Mucosa of descending colon (tissue), 3 donors: ENCODE measurements at places on chromosomes 2 and 18. TPM values are rescaled to one million over a fixed set of nuclear protein-coding genes. Genes with fewer than 3 reads are reported as not detected.

DNA sequence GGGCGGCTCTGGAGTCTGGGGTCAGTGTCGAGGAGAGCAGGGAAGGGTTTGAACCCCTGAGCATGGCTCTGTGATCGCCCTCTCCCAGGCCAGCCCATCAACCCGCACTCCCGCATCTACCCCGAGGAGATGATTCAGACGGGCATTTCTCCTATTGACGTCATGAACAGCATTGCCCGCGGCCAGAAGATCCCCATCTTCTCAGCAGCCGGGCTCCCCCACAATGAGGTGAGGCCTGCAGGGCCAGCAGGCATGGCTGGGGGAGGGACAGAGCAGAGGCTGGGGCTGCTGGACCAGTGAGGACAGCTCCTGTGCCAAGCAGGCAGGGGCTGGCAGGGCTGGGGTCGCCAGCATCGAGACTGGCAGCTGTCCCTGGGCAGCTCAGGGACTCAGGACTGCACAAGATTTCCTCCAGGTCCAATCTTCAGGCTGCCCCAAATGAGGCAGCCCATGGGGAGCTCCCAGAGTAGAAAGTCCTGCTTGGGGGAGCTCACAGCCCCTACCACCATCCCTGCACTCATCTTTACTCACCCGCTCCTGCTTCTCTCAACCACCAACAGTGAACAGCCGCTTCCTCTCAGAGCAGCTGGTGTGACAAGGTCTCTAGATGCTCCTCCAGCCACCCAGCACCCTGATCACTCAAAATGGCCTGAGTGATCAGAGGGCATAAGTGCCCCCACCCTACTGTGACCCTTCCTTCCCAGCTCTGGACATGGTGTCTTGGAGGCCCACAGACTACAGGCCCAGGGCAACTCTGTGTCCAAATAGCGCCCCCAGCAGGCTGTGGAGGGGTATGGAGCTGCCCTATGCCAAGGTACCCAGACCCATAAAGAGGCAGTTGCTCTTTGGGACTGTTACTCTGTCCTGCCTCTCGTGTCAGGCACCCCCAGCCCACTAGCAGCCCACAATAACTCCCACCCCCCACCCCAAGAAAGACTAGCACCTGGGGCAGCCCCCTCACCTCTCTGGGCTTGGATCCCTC is 18.3 kb upstream of the ANKRD53 start:
- DNase-seq = peak; percentile 0

GRCh38 chr2:100645695-100646429 is 83.1 kb downstream of the PDCL3 start:
- DNase-seq = no peak

DNA sequence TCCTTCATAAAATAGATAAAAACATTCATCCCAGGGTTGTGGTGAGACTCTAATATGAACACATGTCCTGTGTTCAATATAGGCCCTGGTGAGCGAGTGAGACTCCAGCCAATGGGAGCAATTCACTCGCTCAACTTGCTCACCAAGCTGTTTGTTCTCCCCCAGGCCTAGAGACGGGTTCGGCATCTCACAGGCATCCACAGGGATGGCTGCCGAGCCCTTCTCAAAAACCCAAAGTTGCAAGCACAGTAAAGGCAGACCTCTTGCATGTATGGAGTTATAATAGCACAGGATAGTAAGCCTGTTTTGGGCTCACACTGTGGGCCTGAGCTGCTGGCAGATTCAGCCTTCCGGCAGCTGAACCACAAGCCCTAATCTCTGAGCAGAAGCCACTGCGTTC is 15.7 kb downstream of the PARD6G start:
- no peak for DNase-seq

- DNase-seq = no peak
These were observed 451.7 kb upstream of the HS6ST1 start for GRCh38 chr2:128770143-128771085.

GRCh38 chr2:163878718-163879117 is 142.9 kb upstream of the FIGN start:
- DNase-seq = peak; percentile 9

DNA sequence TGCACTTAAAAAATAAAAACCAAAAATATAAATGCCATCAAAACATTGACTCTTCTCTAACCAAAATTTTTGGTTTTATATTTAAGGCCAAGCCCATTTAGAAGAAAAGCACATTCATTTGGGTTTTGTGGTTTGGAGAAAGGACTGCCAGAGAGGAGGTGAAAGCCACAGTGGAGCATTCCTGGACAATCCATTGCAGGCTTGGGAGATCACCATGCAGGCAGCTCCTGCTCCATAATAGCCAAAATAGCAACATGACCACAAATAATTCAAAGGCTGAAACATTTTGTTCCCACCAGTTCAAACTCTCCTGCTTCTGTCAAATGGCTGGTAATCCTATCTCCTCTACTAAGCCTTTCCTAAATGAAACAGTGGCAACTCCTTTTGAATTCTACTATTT is 73.5 kb downstream of the GALNT3 start:
- DNase-seq = no peak

DNA sequence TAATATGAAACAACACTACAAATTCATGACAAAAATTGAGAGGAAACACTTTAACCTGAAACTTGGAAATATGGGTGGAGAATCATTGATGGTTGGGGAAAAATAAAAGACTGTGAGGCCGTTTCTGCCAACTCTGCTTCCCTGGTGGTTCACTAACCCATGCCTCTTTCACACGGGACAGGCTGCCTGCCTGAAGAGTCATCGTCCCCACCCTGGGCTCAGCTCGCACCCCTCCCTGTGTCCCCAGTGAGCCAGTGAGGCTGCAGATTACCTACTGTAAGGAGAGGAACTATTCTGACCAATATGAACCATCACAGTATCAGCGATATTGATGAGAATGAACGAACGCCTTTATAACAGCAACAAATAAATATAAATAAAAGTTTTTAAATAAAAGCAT is 357.8 kb upstream of the CDH20 start:
- DNase-seq = no peak

DNA sequence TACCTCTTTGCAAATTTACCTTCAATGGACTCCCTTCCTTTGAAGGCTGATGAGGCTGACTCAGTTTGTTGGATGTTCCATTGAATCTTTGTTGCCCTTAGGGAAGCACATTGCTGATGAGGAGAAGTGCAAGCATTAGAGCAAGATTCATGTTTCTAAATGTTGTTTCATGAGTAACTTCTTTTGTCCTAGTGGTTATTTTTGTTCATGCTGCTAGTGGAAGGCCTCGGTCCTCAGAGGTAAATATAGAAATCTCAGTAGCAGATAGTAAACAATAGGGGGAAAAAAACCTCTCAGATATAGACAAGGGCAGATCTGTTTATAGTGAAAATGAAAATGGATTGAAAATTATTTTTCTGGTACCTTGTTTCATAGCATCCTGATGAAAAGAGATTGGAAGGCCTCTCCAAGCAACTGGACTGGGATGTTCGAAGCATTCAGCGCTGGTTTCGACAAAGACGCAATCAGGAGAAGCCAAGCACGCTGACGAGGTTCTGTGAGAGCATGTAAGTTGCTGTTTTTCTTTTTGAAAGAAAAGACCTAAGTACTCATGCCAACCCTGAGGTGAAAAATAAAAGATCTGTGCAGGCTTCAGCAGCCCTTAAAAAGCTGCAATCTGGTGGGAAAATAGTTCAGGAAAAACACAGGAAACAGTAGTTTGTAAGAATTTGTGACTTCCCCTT is 104.9 kb downstream of the CERS6 start:
- no peak for DNase-seq

DNA sequence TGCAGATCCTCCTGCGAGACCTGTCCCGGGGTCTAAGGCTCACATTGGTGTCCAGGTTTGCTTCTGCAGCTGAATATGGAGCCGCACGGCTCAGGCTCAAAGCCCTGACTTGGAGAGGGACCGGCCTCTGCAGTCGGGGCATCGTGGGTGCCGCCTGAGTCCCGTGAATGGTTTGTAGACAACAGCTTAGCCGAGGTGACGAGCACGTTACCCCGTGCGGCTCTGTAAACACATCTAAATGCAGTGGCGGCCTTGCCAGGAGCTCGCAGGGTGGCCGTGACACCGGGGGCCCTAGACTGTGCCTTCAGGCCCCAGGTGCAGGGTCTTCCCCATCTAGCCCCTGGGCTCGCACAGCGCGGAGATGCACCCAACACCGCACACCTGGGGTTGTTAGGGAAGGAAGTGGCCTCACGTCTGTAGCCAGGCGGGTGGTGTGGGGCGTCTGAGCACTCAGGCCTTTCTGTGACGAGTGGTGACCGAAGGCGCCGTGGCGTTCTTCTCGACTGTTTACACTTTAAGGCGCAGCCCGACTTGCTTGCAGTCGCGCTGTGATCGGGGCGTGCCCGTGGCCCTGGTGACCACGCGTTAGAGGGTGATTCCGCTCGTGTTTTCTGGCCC is 91.6 kb downstream of the NFATC1 start:
- peak; percentile 10 for DNase-seq

DNA sequence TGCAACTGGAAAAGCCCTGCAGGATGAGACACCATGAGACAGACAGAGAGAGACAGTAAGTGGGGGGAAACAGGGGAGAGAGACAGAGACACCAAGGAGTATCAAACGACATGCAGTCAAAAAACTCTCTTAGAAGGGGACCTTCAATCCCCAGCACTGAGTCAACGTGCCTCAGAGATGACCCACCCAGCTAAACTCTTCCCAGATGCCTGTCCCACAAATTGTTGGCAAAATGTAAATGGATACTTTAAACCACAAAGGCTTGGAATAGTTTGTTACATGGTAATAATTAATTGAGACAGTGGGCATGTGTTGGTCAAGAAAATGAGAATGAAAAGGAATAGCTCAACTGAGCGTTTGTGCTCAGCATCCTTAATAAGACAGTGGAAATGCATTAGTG is 98.3 kb downstream of the GRB14 start:
- no peak for DNase-seq

- DNase-seq = no peak
These were observed 978.1 kb upstream of the CDH2 start for GRCh38 chr18:29154758-29155725.

GRCh38 chr2:481388-481787 is 193.5 kb upstream of the ALKAL2 start:
- no peak for DNase-seq

- no peak for DNase-seq
These were observed 7.9 kb upstream of the NR4A2 start for GRCh38 chr2:156340377-156340776.

GRCh38 chr2:109680523-109681297 is 66.5 kb downstream of the SOWAHC start:
- no peak for DNase-seq

DNA sequence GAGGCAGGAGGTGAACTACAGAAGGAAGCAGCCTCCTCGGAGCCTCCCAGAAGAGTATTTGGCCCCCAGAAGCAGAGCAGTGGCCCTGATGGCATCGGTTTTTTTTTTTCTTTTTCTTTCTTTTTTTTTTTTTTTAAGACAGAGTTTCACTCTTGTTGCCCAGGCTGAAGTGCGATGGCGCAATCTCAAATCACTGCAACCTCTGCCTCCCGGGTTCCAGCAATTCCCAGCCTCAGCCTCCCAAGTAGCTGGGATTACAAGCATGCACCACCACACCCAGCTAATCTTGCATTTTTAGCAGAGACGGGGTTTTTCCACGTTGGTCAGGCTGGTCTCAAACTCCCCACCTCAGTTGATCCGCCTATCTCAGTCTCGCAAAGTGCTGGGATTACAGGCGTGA is 34.8 kb upstream of the NCKAP5 start:
- no peak for DNase-seq

DNA sequence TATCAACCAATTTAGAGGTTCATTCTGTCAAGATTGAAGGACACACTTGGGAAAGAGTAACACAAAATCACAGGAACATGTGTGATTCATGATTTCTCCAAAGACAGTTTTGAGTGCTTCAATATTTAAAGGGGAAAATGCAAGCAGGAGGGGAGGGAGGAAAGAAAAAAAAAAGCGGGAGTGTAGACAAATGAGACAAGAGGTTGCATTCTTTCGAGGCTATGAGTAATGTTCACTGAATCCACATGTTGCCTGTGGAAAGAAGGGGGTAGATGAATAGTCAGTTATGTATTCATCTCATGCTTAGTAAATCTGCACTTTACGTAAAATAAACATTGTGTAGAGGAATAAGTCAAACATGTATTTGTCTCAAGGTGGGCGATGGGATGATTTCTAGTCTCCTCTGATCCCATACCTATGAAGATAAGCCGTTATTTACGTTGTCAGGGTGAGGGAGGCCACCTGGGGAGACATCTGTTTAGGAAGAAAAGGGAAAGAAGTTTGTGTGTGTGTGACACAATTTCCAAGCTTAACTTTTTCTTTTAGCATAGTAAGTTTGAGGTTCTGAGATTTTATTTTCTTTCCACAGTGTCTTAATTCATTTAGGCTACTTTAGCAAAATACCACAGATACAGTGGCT is 211.0 kb upstream of the ZC3H15 start:
- DNase-seq = no peak

DNA sequence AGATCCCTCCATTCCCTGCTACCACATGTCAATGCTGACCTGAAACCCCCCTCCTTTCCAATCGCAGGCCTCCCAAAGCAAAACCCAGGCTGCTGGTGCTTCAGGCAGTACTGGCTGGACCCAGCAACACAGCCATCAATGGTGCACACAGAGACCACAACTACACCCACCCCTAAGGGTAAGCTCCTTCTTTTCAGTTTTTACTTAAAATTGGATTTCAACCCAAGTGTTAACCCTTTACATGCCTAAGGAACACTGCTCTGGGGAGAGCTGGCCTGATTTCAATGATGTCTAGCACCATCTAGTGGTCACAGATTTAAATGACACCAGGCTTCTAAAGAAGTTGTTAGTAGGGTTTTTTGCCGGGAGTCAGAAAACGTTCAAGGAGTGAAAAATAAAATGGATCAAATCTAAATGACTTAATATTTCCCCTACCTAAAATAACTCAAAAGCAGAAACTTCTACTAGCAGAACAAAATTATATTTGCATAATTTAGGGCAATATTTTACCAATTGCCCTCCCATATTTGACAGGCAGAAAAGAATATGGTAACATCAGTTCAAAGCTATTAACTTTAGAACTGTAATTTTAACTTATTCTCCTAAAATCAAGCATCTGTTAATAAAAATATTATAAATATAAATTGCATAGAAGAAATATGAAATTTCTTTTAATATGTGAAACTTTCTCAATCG is 24.6 kb downstream of the FECH start:
- DNase-seq = no peak

- no peak for DNase-seq
These were observed 37.9 kb upstream of the C1GALT1C1L start for GRCh38 chr2:43714164-43714563.

DNA sequence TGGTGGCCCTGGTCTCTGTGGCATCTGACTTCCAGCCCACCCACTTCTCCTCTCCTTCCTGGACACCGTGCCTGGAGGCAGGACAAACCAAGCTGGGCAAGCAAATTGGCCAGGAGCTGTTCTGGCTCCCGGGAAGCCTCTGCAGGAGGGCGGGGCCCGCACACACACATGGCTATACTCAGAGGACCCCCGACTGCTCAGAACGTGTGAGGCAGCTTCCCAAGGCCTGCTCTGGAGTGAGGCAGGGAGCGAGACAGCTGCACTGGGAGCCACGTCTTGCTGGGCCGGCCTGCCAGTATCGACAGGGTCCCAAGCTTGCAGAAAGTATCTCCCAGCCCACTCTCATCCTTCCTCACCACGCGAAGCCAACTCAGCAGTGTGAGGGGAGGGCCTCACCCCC is 257.3 kb downstream of the TWIST2 start:
- no peak for DNase-seq

- DNase-seq = no peak
These were observed 154.3 kb downstream of the TCF4 start for GRCh38 chr18:55433648-55434047.

Gene CHRND
- not detected for total RNA-seq

Gene MAL
- 2.8 TPM for total RNA-seq

Gene FN1
- 30.3 TPM for total RNA-seq

Gene ERICH2
- 0.92 TPM for total RNA-seq

Gene TBR1
- not detected for total RNA-seq

Gene IL1RL2
- 1.5 TPM for total RNA-seq

Gene DRC1
- total RNA-seq = not detected

Gene ONECUT2
- 0.87 TPM for total RNA-seq

Gene CDH2
- 11.0 TPM for total RNA-seq
